GM12864 (cell line): ENCODE measurements at places on chromosomes 7 and 10.

DNA sequence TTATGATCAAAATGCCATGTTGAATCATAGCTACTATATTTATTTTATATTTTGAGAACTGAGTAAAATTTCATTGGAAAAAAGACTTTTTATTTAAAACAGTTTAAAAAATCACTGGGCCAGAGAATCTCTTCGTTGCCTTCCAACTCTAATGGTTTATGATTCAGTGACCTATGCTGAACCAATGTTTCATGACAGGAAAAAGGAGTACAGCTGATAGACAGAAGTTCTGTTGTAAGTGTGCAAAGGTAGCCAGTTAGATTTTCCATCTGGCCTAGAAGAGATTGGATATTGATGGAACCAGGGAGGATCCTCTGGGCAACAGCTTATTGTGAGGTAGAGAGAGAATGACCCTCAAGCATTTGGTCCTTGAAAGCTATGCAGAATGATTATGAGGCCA is 745.8 kb downstream of the SUGCT start:
- no peak for DNase-seq

- no peak for DNase-seq
Measured at GRCh38 chr7:155805826-155806095, 6.5 kb downstream of the SHH start.

DNA sequence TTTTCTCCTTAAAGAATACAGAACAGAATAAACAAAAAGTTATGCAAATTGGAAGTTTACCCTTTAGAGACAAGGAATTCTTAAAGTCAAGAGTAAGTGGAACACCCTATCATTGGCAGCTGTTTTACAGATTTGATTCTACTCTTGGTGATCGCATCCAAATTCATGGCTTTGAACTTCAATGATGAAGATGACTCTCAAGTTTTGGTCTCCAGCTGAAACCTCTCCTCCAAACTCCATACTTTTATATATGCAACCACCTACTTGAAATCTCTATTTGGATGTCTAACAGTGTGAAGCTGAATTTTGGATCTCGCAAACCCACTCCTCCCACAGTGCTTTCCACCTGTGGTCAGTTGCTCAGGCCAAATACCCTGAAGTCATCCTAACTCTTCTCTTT is 80.4 kb downstream of the EPC1 start:
- DNase-seq, result no peak

- no peak for DNase-seq
Measured at GRCh38 chr7:148334959-148335577, 255.5 kb upstream of the C7orf33 start.

GRCh38 chr7:137443616-137444015 is 100.1 kb upstream of the PTN start:
- no peak for DNase-seq

- DNase-seq, result no peak
Measured at GRCh38 chr10:81215498-81215897, 659.5 kb upstream of the NRG3 start.

- DNase-seq, result no peak
Measured at GRCh38 chr10:105159268-105159667, 518.2 kb downstream of the SORCS3 start.

GRCh38 chr7:16211402-16211925 is 209.9 kb downstream of the CRPPA start:
- no peak for DNase-seq

GRCh38 chr10:69819716-69820506 is 18.2 kb downstream of the COL13A1 start:
- DNase-seq, result no peak

DNA sequence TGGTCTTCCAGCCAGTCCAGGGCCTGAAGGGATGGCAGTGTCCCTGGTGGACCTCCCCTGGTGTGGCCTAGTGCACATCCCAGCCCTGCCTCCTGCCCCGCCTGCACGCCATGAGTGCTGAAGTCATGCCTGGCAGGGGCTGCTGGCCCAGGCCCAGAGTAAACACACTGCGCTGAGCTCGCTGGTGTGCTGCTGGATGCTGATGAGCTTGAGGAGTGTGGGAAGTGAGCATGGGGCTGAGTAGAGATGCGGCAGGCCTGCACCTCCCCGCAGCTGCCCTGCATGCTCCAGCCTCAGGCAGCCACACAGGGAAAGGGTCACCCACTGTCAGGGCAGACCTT is 43.2 kb downstream of the HTRA1 start:
- DNase-seq, result no peak

- no peak for DNase-seq
Measured at GRCh38 chr10:11218395-11218794, 200.7 kb downstream of the CELF2 start.
